ENCODE measurements at places on chromosomes 3 and 15. TPM values are rescaled to one million over a fixed set of nuclear protein-coding genes. Genes with fewer than 3 reads are reported as not detected.

GRCh38 chr3:20008646-20009045 is 3.4 kb downstream of the PP2D1 start:
- no peak overlapping the region for H3K27ac ChIP-seq
- H3K27me3 ChIP-seq: no peaks in the 10 kb centered on the region
- DNase-seq: no peak
- H3K4me3 ChIP-seq: no peak overlapping the region

- no peaks in the 10 kb centered on the region for H3K27me3 ChIP-seq
- no peaks in the 10 kb centered on the region for H3K4me1 ChIP-seq
- no peak overlapping the region for H3K4me3 ChIP-seq
- no peak overlapping the region for H3K27ac ChIP-seq
Measured at GRCh38 chr15:35244227-35244626, 159.1 kb upstream of the NANOGP8 start.

- DNase-seq: no peak
- H3K36me3 ChIP-seq: peaks cover 31% of the 10 kb centered on the region
- no peak overlapping the region for H3K4me3 ChIP-seq
- H3K4me1 ChIP-seq: no peaks in the 10 kb centered on the region
- H3K27me3 ChIP-seq: no peaks in the 10 kb centered on the region
- H3K27ac ChIP-seq: no peak overlapping the region
Measured at GRCh38 chr15:56690733-56691132, 42.6 kb downstream of the ZNF280D start.

DNA sequence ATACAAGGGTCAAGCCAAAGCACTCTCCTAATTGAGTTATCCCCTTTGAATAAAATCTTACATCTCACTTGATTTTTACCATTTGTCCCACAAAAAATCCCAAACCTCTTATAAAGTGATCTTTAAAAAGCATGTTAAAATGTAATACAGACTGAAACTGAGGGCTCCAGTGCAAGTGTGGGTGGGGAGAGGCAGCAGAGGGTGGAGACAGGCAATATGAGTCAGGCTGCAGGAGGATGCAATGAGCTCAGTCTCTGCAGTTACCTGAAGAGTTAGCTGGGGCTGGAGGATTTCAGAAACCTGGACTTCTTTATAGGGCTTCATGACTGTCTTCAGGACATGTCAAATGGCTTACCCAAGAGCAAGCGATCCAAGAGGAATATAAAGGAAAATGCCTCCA is 14.2 kb upstream of the COLQ start:
- no peaks in the 10 kb centered on the region for H3K27me3 ChIP-seq
- no peaks in the 10 kb centered on the region for H3K4me1 ChIP-seq
- H3K27ac ChIP-seq: no peak overlapping the region
- no peak overlapping the region for H3K4me3 ChIP-seq
- H3K36me3 ChIP-seq: no peaks in the 10 kb centered on the region

DNA sequence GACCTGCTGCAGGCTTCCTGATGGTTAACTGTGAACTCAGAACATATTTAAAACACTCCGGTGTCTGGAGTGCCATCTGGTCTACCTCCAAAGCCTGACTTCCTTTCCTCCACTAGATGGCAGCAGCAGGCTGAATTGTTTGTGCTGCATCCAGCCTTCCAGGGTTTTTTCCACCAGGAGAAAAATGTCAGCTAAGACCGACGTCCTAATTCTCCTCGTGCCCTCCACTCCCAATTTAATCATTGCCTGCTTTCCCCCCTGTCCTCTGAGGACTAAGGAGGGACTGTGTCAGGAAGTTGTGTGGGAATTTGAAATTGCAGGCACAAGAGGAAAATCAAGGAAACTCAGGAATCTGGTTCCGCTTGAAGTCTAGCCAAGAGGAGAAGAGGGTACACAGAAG is 165.2 kb upstream of the UMPS start:
- peak overlapping the region; percentile 13 for H3K4me3 ChIP-seq
- no peaks in the 10 kb centered on the region for H3K4me1 ChIP-seq
- H3K36me3 ChIP-seq: no peaks in the 10 kb centered on the region
- DNase-seq: peak; percentile 93
- H3K27ac ChIP-seq: no peak overlapping the region

DNA sequence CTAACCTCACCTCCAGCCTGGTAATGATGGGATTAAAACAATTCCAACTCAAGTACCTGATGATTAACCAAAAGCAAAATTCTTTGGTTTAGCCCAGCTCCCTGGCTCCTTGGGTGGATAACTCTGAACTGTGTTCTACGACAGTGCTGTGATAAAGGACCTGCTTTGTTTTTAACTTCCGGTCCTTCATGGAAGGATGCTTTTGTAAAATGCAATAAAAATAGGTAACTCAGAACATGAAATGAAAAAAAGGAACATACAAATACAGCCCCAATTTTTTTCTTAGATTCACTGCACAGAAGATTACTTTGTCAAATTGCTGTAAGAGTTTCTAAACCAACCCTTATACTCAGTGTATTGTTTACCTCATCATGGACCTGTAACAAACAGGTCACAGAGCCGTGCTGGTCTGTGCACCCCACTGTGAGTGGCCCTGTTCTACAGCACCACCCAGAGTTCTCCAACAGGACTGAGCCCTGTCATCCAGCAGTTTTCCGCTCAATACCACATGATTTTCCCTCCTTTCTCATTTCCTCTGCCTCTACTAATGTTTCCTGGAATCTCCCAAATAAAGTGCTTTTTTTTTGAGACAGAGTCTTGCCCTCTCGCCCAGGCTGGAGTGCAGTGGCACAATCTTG is 4.9 kb upstream of the PCYT1A start:
- DNase-seq: no peak
- no peak overlapping the region for H3K4me3 ChIP-seq
- no peaks in the 10 kb centered on the region for H3K36me3 ChIP-seq
- no peak overlapping the region for H3K27ac ChIP-seq
- H3K27me3 ChIP-seq: no peaks in the 10 kb centered on the region

GRCh38 chr3:191774485-191774884 is 313.5 kb downstream of the PYDC2 start:
- no peaks in the 10 kb centered on the region for H3K4me1 ChIP-seq
- no peaks in the 10 kb centered on the region for H3K27me3 ChIP-seq
- no peak for DNase-seq
- no peak overlapping the region for H3K27ac ChIP-seq
- H3K4me3 ChIP-seq: no peak overlapping the region

- peaks cover 7% of the 10 kb centered on the region for H3K4me1 ChIP-seq
- no peak overlapping the region for H3K27ac ChIP-seq
- H3K4me3 ChIP-seq: no peak overlapping the region
- peaks cover 74% of the 10 kb centered on the region for H3K36me3 ChIP-seq
Measured at GRCh38 chr15:22930782-22931484, 49.2 kb downstream of the CYFIP1 start.

DNA sequence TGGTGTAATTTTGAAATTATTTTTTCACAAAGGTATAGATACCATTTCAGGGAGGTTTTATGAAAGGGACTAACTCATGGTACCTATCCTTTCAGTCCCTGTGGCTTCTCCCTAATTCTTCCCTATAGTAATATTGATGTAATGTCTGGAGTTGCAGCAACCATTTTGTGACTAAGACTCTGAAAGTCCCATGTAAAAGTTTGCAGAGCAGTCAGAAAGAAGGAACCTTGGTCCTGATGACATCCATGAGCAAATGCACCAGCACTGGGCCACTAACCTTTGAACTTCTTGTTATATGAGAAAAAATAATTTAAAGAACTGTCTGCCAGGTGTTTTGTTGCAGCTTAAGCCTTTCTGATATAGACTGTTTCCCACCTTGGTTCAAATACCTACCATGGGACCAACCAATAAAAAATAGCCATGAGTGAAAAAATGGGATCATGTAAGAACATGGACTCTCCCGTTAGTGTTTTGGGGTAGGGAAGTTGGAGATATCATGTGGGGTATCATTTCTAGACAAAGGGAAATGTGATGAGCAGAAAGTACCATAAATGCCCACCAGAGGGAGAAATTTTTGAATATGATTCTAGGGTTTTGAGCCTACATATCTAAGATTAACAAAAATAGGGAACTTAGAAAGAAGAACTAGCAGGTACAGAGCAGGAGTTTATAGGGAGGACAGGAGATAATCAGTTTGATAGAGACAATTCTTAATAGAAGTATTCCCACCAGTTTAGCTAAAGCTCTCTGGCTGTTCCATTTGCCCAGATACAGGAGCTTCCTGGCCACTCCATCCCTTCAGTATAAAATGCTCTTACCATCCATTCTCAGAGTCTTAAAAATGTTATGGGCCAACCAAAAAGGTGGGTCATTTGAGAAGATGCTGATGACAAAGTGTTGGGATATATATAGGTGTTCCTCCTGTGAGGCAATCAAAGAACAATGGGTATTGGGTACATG is 3.4 kb upstream of the CPOX start:
- H3K27ac ChIP-seq: no peak overlapping the region
- H3K4me3 ChIP-seq: no peak overlapping the region
- no peaks in the 10 kb centered on the region for H3K36me3 ChIP-seq
- no peaks in the 10 kb centered on the region for H3K27me3 ChIP-seq
- DNase-seq: peak; percentile 52
- peaks cover 12% of the 10 kb centered on the region for H3K4me1 ChIP-seq

DNA sequence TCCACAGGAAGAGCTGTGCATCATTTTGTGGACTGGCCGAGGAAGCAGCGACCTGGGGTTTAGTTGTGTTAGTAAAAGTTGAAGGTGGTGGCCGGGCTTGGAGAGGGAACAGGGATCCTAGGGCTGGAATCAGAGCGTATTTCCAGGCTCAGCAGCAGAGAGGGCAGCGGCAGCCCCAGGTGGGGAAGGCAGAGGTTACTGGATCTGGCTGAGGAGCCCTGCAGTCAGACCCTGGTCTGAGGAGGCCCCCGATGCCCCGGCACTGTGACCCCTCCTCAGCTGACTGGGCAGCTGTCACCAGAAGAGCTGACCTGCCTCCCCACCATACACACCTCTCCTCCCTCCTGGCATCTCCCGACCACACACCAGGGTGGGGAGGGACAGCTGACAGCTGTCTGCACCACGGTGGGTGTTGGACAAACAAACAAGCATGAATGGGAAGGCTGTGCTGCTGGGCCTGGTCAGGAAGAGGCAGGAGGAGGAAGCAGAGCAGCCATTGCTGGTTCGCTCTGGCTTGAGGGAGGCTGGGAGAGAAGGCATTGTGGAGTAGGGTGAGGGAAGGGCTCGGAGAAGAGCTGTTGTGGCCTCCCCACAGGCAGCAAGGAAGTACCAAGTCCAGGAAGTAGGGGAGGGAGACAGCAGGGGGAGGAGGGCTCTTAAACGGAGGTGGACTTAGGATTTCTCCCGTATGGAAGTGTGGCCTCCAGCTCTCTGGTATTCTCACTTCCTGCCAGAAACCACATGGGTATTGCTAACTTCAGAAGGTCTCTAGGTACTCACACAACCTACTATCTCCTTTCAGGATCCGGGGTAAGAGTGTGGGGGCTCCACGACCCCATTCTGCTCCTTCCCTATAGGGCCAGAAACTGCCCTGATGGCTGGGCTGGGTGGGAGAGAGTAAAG is 49.5 kb upstream of the HACD2 start:
- H3K36me3 ChIP-seq: peaks cover 11% of the 10 kb centered on the region
- H3K27ac ChIP-seq: peak overlapping the region; percentile 76
- no peaks in the 10 kb centered on the region for H3K27me3 ChIP-seq
- peaks cover 28% of the 10 kb centered on the region for H3K4me1 ChIP-seq
- no peak overlapping the region for H3K4me3 ChIP-seq

Gene QARS1
- 226 TPM for total RNA-seq

Gene FILIP1L
- total RNA-seq: 97.3 TPM

Gene MED12L
- 0.58 TPM for total RNA-seq

Gene CCDC33
- total RNA-seq: 0.73 TPM

Gene RARB
- total RNA-seq: 7.5 TPM

Gene PIERCE2
- 2.8 TPM for total RNA-seq

Gene DAZL
- total RNA-seq: not detected

Gene GOLGA6D
- total RNA-seq: not detected

All from stomach (tissue), 19 donors.